ENCODE measurements at places on chromosomes 3 and 15. TPM values are rescaled to one million over a fixed set of nuclear protein-coding genes. Genes with fewer than 3 reads are reported as not detected.

DNA sequence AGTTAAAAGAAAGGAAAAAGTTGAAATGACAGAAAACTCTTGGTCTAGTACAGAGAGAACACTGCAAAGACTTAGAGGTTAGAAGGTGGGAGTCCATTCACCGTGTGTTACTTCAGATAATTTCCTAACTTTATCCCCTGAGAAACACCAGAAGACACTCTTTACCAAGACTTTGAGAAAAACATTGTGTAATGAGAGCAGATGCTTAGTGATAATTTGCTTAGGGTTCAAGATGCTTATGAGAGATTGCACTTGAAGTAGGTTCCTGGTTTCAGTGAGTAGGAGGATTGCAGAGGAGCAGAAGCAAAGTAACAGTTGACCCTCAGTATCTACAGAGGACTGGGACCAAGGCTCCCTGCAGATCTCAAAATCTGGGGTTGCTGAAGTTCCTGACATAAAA lies 594.1 kb downstream of the NR2F2 start:
- no peak for DNase-seq

DNA sequence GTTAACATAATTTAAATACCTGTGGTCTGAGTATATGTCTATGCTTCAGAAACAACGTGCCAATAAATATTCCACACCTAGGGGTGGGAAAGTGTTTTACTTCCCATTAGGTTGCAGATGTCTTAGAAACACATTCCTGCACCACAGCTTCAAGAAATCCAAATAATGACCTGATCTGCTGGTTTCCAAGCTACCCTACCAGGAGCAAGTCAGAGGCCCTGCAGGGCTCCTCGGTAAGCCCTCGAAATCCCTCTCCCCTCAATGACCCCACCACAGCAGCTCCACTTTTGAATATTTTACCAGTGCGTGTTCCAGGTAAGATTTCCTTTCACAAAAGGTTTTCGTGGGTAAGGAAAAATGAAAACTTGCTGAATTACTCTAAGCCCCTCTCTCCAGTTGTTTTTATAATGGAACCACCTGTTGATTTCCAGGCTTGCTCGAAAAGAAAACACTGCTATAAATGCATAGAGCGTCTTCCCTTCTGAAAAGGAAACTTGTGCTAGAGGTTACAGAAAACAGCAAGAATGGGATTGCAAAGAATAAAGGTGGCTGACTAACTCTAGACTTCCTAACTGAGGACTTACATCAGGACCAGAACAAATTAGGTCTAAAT lies 12.6 kb downstream of the IL12A start:
- no peak for DNase-seq

DNA sequence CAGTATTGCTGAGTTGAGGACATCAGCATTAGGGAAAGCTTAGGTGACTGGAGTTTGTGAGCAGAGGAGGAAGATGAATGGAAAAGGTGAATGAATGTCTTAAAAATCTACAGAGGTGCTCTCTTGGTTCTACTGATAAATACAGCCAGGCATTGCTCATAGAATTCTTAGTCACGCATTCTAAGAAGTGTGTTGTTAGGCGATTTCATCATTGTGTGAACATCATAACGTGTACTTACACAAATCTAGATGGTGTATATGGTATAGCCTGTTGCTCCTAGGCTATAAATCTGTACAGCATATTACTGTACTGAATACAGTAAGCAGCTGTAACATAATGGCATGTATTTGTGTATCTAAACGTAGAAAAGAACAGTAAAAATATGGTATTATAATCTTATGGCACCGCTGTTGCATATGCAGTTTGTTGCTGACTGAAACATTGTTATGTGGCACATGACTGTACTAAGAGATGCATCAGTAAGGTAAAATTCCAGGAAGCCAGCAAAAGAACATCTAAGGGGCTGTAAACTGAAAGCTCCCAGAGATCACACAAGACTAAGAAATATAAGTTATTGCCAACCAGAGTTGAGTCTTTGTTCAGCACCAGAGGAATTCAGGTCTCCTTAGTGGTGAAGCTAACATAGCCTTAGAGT lies 42.9 kb upstream of the ASB14 start:
- DNase-seq, result no peak

DNA sequence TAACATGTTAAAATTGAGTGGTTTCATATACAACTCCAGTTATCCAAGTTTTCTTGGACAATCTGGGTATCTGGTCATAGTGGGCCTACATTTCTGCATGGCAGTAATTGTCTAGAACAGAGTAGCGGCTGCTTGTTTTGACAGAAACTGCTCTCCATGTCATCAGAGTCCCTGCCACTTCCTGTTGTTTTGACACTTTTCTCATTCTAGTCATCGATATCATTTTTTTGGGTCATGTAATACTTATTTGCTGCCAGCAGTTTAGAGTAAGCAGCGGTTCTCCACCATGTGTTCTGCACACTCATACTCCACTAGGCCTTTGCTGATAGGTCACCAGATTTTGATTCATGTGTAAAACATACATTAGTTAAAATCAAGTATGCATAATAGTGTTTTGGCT lies 81.5 kb downstream of the SLC25A26 start:
- DNase-seq, result no peak

DNA sequence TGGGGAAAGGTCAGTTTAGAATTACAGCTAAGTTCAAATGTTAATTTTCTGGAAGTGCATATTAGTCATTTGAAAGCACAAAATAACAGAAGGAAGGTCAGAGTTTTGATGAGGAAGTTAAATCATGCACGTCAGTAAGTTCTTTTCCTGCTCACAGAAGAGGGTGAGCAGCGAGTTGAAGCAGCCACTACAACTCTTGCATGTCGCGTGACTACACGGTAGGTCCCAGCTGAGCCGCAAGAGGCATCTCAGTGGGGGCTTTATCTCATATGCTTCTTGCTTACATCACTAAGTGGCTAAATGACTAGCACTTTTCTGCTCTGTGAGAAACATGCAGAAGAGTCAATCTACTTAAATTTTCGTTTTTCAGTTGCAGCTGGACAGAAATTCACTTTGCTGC lies 21.3 kb upstream of the SEC62 start:
- DNase-seq, result no peak

GRCh38 chr3:9600597-9600996 lies 47.0 kb upstream of the LHFPL4 start:
- DNase-seq, result peak; percentile 34

DNA sequence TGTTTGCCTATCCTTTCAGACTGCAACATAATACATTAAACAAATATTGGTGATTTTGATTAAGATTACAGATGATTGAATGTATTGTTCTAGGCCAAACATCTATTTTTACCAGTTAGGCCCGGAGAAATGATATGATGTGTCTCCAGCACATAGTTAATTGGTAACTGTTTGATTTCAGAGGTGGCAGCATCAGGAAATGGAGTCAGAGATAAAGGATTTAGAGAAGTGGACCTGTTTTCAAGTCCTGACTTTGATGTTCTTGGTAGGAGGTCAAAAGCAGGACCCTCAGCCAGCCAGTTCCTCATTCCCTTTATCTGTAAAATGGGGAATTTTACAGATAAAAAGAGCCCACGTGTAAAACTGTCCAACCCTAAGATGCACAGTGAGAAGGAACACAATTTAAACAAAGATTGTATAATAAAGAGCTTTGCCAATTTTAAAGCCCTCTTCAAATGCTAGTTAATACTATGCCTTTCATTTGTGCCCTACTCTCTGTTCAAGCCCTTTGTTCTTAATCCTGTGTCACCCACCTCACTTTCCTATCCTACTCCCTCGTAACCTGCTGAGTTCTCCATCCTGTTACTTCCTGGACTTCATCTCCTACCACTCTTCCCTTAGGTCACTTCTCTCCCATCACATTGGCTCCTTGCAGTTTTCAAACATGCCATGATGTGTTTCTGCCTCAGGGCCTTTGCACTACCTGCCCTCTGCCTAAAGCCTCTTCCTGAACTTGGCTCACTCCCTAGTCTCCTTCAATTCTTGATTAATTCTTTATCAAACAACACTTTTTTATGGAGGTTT lies 2.5 kb downstream of the TMEM212 start:
- no peak for DNase-seq

GRCh38 chr3:132211896-132212295 lies 105.3 kb upstream of the ACP3 start:
- peak; percentile 39 for DNase-seq

- DNase-seq, result no peak
These were observed 2.4 kb upstream of the SLC12A6 start for GRCh38 chr15:34339946-34340345.

GRCh38 chr3:184524981-184525336 lies 36.6 kb upstream of the EPHB3 start:
- DNase-seq, result no peak

DNA sequence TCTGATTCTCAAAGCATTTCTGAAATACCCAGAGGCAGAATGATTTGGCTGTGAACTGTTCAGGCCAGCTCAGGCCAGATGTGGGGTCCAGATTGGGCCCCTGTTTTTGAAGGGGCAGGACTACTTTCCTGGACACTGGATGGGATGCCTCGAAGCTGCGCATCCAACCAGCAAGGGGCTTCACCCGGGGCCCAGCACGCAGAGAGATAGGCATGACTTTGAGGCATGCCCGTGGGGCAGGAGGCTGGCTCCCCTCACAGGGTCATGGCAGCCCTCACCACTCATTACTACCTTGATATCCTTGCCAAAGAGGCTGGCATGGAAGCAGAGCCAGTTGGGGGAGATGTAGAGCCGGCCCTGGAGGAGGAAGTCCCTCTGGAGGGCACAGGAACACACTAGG lies 30.1 kb downstream of the GRAMD2A start:
- no peak for DNase-seq

DNA sequence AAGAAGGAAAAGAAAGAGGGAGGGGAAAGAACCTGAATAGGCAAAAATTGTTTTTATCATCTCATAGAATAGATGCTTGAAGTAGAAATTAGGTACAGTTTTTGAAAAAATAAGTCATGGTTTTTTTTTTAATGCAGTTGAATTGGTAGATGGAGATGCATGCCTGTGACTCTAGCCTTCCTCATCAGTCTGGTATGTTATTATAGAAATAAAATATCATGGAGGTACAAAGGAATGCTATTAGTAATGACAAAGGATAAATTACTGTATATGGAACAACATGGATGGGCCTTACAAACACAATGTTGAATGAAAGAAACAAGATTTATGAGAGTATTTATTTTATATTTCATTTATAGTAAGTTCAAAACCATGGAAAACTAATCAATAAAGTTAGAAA lies 162.4 kb upstream of the GALNT15 start:
- no peak for DNase-seq

GRCh38 chr15:75201616-75202250 lies at the start of gene C15orf39:
Gene C15orf39, plus strand, starts transcription at chr15:75201882. Its CDS starts 4,167 bp downstream, at chr15:75206049.
- no peak for DNase-seq

DUOXA1 gene
- polyA plus RNA-seq, result 0.33 TPM

ZNF774 gene
- polyA plus RNA-seq, result 5.8 TPM

DUOXA2 gene
- not detected for polyA plus RNA-seq

SLC9C1 gene
- polyA plus RNA-seq, result 1.2 TPM

PLSCR4 gene
- 18.2 TPM for polyA plus RNA-seq

COLQ gene
- polyA plus RNA-seq, result 11.0 TPM

All from renal pelvis (tissue), 12 donors.